Fibroblast of lung (primary cell): ENCODE measurements at places on chromosomes 6 and 20.
A peak's percentile ranks its signal among the peaks of the same experiment; 100 is the strongest.

- DNase-seq = no peak
Measured at GRCh38 chr6:149501201-149501600, 16.4 kb upstream of the ZC3H12D start.

DNA sequence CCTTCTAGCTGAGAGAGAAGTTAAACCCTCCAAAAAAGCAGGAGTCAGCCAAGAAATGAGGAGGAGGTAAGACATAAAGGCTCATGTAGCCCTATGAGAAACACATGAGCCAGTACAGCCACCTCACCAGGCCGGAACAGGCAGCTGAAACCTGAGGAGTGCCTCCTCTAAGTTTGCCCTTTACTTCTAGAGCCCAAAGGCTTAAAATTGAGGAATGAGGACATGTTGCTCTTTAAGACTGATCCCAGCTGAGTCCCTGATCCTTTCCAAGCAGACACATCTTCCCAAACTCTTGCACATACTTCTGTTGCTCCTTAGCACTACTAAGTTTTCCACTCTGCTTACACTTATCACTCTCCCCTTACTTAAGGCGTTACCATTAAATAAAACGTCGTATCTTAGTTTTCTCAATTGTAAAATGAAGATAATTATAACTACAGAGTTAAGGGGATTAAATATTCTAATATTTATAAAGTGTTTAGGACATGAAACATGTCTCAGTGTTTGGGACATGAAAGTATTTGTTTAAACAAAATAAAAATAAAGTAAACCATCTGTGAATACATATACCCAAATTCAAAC, 124.0 kb downstream of the OGFRL1 start:
- peak; percentile 60 for DNase-seq

GRCh38 chr6:136250686-136251008, 536 bp upstream of the MTFR2 start:
- no peak for DNase-seq

- DNase-seq = no peak
Measured at GRCh38 chr6:13012296-13012695, 295.7 kb downstream of the PHACTR1 start.

GRCh38 chr20:36917943-36918342, 33.6 kb downstream of the SAMHD1 start:
- peak; percentile 22 for DNase-seq

DNA sequence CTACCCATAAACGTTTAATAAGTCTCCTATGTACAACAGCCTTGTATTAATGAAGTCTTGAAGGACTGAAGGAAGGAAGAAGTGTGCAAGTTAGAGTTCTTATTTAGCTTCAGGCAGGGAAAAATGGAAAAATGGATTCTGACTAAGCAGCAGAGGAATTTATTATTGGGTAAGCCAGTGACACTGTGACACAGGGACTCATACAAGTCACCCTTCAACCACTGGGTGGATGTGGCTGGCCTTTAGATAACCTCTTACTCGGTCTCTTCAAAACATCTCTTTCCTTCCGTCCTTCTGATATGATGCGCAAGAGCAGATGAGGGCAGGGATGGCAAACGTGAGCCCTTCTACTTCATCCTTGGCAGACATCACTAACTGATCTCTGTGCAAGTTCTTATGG, 145.6 kb downstream of the DHX35 start:
- DNase-seq = no peak

- peak; percentile 88 for DNase-seq
Measured at GRCh38 chr6:48736501-48737206, 625.7 kb upstream of the PTCHD4 start.

DNA sequence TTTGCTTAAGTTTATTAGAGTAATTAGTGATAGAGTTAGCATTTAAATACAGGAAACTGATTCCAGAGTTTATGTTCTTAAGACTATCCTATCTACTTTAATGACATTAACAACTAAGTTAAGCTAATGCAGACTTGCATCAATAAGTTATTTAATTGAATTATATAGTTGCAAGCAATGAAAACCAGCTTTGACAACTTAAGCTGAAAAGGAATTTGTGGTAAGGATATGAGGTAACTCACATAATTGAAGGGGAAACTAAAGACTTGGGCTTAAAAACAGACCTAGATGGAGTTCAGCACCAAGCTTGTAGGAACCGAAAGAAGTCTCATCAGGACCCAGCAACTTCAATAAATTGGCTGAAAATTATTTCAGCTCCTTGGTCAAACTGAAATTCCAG, 222.3 kb downstream of the IBTK start:
- DNase-seq = no peak

DNA sequence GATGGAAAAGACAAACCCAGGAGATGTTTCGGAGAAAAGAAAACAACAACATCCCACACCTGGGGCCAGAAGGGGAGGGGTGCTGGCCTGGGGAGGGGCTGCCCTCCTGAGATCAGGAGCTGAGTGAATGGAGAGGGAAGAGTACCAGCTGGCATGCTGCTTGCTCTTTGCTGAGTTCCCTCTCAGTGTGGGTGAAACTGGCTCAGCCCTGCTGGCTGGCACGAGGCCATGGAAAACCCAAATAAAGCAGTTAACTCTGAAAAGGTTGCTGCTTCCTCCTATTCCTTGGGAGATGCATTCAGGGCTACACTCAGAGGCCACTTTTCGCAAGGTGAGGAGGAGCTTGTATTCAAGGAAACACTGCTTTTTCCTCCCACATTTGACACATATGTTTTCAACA, 8.0 kb upstream of the KCNK16 start:
- no peak for DNase-seq

DNA sequence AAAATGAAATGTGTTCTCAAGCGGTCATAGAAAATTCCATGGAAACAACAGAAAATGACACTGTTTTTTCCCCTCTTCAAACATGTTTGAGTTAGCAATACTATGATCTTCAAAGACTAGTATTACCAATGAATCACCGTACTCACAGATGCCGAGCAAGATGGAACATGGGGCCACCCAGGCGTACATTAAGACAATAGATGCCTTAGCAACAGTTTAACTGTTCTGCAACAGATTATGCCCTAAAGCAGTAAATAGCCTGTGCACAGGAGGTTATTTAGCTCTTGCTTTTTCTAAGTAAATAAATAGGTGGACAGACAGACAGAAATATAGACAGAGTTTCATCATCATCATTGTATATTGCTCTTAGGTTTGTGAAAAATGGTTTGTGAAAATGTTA, 284.0 kb upstream of the DEFB112 start:
- no peak for DNase-seq

DNA sequence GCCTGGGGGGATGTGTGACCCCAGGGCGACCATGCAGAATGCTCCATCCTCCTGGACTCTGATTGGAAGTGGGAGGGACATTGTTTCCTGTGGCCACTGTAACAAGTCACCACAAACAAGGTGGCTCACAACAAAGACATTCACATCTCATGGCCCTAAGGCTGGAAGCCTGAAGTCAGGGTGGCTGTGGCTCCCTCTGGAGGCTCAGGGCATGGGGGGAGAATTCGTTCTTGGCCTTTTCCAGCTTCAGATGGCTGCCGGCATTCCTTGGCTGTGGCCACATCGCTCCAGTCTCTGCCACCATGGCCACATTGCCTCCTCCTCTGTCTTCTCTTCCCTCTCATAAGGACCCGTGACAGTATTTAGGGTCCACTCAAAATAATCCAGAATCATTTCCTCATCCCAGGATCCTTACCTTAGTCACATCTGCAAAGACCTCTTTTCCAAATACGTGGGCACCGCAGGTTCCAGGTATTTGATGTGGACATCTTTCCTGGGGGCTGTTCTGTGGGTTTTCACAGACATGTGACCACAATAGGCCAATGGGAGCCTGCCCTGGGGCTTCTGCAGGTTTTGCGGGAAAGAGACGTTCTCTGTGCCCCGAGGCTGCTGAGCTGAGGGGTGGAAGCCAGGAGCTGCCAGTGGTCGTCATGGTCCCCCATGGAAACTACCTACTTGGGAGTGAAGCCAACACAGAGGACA, 249.3 kb downstream of the PREX1 start:
- DNase-seq = no peak

GRCh38 chr6:43724914-43725642, 37.5 kb upstream of the MRPS18A start:
- peak; percentile 92 for DNase-seq

- DNase-seq = no peak
Measured at GRCh38 chr6:108738684-108739416, 109.4 kb upstream of the ARMC2 start.

GRCh38 chr20:33563788-33564187, 73.9 kb downstream of the CBFA2T2 start:
- no peak for DNase-seq

- DNase-seq = no peak
Measured at GRCh38 chr6:110185879-110186278, 5.7 kb downstream of the CDC40 start.
